ENCODE measurements at places on chromosomes 2 and 18. TPM values are rescaled to one million over a fixed set of nuclear protein-coding genes. Genes with fewer than 3 reads are reported as not detected.

B3GNT7 gene
- total RNA-seq = 23.7 TPM

DNAH7 gene
- total RNA-seq = 0.29 TPM

DNA sequence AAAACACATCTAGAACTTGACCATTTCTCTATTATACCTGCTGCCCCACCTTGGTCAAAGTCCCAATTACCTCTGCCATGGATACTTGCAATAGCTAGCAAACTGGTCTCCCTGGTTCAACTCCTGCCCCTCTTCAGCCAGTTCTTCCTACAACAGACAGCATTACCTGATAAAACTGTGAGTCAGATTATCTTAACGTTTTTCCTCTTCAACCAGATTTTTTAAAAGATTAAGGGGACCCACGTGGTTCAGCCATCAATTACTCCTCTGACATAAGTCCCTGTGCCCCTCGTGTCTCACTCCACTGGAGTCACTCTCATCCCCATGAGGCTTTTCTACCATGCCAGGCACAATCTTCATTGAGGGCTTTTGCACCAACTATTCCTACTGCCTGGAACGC lies 5.3 kb upstream of the ARHGAP15 start:
- no peak for DNase-seq

DNA sequence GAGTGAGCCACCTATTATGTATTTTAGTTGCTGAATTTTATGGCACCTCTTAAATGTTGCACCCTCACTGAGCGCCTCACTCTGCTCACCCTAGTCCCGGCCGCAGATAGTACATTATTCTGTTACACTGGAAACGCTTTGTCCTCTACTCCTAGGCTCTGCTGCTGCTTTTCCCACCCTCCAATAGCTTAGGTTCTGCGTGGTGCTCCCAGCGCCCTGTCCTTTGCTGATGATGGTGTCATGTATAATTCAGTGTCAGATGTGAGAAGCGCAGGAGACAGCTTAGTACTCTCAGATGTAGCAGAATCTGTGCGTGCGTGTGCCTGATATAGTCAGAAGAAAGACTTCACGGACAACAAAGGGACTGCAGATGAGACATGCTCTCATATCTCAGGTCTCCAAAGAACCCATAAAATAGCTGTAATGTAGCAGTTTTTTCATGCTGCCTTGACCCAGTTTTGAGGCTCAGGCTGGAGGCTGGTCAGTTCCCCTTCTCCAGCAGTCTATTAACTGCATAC lies 1.4 kb upstream of the REEP1 start:
- no peak for DNase-seq

DNA sequence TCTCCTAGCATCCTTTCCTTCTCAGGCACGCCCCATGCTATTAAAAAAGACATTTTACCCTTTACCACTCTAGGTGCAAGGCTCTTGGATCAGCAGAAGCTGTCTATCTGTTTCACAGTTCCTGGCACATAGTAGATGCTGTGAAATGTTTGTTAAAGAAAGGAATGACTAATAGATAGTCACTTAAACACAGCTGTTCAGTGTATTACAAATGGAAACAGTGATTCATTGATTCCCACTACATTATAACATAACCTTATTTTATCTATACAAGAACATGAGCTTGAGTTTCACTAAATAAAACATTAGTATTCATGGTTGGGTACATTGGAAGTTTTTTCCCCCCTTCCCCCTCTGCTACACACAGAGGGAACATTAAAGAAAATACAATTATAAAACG lies 142.1 kb downstream of the ASXL3 start:
- DNase-seq = no peak

DNA sequence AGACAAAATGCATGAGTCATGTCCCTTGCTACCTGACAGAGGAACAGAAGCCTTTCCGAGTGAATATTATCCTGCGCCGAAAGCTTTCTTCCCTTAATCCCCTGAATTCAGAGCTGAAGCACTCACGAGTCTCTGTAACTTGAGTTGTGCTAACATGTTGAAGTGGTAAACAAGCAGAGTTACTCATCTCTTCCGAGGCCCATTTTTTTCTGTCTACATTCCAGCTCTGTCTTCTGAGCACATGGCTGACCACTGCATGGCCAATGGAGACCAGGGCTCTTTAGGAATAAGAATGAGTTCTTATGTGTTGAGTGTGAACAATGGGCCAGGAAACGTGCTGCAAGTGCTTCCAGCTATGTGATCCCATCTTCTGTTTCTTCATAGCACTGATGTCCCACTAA lies 73.1 kb upstream of the PID1 start:
- DNase-seq = no peak

GRCh38 chr2:78681386-78681785 lies 344.1 kb upstream of the REG3G start:
- no peak for DNase-seq

- DNase-seq = no peak
These were observed 236.9 kb downstream of the BCL11A start for GRCh38 chr2:60316381-60317033.

GRCh38 chr2:134307334-134307733 lies 53.5 kb downstream of the MGAT5 start:
- no peak for DNase-seq
